Ascending aorta (tissue), 2 donors: ENCODE measurements at places on chromosomes 7 and 10. TPM values are rescaled to one million over a fixed set of nuclear protein-coding genes. Genes with fewer than 3 reads are reported as not detected.

The ZNF503 gene
- total RNA-seq: 28.8 TPM

GRCh38 chr7:135480966-135481597 lies 28.8 kb downstream of the CNOT4 start:
- DNase-seq: no peak

- DNase-seq: peak; percentile 5
Observed at GRCh38 chr7:55690-56248, 136.6 kb upstream of the FAM20C start.

DNA sequence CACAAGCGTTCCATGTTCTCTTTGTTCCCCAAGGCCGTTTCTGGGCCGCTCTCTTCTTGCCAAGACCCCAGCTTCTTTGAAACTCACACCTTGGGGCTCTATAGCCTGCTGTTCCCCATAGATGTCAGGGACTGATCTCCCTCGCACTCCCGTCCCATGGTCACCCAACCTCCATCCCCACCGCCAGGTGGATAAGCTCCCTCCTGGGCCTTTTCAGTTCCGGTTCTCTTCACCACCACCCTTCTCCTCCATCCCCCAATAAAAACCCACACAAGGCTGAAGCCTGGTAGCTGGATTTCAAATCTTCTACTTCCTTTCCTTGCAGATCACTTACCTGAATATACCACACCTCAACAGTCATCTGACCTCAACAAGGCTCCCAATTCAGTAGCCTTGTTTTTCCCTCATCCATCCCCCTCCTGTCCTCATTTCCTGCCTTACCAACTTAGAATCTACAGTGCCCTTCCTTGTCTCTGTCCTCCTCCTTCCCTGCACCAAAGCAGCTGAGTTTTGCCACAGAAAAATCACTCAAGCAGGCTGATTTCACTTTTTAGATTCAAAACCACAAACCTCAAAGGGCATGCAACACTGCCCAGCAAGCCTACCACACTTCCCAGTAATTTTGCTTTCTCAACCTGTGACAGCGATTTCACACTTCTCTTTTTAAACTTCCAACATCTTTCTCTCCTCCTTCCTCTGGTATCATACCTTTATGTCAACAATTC lies 7.7 kb downstream of the SLC37A3 start:
- DNase-seq: no peak

DNA sequence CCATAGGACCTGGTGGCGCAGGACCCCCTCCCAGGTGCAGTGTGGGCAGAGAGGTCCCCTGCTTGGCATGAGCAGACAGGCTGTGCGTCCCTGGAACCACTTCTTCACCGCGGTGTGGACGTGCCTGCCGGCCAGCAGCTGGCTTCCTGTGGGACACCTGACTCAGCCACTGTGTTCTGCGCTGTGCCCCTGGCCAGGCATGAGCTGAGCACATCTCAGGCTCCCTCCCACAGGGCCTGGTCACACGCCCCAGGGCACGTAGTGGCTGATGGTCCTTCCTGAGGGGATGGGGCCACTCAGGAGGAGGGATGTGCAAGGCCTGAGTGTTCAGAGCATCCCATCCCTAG lies 3.5 kb upstream of the DEPP1 start:
- DNase-seq: peak; percentile 90

DNA sequence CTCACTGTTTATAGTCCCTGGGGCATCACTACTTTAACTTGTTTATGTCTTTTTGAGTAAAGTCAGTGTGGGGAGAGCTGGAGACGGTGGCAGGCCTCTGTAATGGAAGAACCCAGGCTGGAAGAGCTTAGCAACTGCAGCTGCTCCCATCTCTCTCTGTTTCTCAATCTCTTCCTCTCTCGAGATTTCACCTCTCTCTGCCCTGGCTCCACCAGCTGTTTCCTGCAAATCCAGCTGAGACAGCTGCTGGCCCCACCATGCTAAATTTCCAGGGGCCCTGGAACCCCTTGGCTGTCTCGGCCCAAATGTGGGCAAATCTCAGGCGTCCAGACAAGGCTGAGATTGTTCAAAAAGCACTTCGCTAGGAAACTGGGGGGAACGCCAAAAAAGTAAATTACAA lies 25.8 kb upstream of the SLF2 start:
- no peak for DNase-seq
